ENCODE measurements at places on chromosomes 12 and 14. TPM values are rescaled to one million over a fixed set of nuclear protein-coding genes. Genes with fewer than 3 reads are reported as not detected.

IRAK3 gene
- 0.52 TPM for total RNA-seq

GRCh38 chr14:104281768-104282301 is 143.4 kb downstream of the KIF26A start:
- H3K27ac ChIP-seq = no peak overlapping the region
- H3K36me3 ChIP-seq = no peaks in the 10 kb centered on the region
- no peak for DNase-seq
- no peaks in the 10 kb centered on the region for H3K4me1 ChIP-seq
- no peak overlapping the region for H3K4me3 ChIP-seq
- no peaks in the 10 kb centered on the region for H3K27me3 ChIP-seq

DNA sequence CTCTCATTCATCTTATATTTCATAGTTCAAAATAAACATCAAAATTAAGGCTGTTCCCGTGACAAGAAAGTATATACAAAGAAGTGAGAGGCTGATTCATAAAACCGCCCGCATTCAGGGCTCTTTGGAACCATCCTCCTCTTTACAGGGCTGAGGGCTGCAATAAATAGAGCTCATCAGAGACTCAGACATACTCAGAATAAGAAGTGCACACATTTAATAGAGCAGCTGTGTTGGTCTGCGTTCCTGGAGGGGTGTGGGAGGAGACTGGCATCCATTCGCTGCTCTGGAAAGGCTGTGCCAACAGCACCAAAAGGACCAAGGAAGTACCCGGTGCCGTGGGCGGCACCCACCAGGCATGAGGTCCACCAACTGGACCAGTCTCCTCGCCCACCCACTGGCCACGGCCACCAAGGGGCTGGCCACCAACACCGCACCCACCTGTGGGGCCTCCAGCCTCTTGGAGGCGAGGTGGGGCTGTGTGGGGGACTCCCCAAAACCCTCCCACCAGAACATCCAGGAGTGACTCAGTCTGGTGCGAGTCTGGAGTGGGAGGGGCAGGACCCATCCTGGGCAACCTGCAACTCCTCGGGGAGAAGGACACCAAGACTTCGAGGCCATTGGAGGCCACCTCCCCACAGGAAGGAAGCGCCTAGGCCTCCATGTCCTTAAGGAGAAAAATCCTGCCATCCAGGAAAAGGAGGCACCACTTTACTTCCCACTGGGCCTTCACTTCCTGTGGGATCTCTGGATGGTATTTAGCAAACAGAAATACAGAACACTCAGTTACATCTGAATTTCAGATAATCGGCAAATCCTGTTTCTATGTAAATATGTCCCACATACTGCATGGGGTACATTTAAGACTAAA is 32.7 kb downstream of the VCPKMT start:
- DNase-seq = no peak
- H3K27ac ChIP-seq = no peak overlapping the region
- H3K27me3 ChIP-seq = no peaks in the 10 kb centered on the region
- no peaks in the 10 kb centered on the region for H3K36me3 ChIP-seq
- no peaks in the 10 kb centered on the region for H3K4me1 ChIP-seq
- H3K4me3 ChIP-seq = no peak overlapping the region

DNA sequence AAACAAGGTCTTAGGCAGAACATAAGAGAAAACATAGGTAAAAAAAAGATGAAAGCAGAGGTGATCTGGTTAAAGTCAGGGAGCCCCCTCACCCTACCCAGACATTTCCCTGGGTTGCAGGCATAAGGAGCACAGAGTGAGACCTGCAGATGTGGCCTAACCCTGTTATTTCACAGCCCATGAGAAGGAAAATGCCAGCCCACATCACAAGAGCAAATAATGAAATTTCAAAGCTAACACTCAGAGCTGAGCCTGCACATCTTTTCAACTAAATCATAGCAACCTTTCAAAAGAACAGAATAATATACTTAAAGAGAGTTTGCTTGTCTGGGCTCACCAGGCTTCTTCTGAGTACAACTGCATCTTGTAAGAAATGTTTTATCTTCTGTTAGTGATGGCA is 295.4 kb downstream of the RPAP3 start:
- no peak overlapping the region for H3K27ac ChIP-seq
- no peaks in the 10 kb centered on the region for H3K4me1 ChIP-seq
- H3K27me3 ChIP-seq = no peaks in the 10 kb centered on the region
- no peaks in the 10 kb centered on the region for H3K36me3 ChIP-seq
- H3K4me3 ChIP-seq = no peak overlapping the region
- DNase-seq = no peak

HOXC10 gene
- total RNA-seq = not detected

Measured in endodermal cell (in vitro differentiated cells).